DMS79 treated with DMSO at 0.1 percent for 48 hours (cell line): ENCODE measurements at places on chromosomes 2 and 18.

DNA sequence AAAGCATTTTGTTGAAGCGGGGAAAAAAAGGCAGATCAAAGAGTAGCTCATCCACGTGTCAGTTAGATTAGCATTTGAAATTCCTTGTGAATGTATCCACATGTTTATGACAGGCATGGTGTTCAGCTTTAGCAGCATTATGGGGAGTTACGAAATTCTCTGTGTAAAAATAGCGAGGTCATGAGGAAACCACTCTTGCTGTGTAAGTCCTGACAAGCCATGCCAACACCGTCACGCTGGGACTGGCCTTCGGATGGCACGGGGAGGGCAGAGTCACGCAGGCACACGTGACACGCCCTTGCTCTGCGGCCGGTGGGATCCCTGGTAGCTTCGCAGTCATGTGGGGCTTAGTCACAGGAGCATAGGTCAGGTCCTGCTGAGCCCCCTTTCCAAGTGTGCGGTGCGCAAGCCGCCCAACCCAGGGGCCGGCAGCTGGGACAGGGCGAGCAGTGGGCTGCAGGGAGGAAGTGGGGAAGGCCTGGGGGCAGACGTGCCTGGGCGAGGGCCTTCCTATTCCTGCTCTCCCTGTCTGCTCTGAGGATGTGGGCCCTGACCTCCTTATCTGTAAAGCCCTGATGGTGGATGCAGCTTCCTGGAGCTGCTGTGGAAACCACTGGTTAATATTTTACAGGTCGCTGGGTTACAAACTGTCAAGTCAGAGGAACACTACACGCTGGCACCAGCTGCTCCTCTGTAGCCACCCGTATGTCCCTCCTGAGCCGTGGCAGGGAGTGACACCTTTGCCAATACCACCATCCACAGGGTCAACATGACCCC lies 18.0 kb downstream of the MBP start:
- DNase-seq: no peak

DNA sequence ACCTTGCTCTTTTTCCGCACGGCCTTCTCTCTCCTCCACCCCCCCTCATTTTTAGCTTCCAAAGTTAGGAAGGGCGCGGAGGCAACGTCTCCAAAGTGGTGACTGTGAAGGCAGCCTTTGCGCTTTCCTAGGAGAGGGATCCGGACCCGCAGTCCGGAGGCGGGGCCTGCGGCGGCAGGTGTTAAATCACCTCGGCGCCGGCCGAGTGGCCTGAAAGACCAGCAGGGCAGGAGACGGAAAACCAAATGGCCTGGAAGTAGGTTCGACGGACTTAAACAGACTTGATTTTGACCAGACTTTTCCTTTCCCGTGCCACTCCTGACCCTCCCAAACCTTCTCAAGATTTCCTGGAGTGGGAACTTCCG lies 615 bp downstream of the GORASP2 start:
- peak; percentile 30 for DNase-seq

- DNase-seq: peak; percentile 9
Measured at GRCh38 chr2:232385660-232386489, 7.3 kb downstream of the ALPP start.

DNA sequence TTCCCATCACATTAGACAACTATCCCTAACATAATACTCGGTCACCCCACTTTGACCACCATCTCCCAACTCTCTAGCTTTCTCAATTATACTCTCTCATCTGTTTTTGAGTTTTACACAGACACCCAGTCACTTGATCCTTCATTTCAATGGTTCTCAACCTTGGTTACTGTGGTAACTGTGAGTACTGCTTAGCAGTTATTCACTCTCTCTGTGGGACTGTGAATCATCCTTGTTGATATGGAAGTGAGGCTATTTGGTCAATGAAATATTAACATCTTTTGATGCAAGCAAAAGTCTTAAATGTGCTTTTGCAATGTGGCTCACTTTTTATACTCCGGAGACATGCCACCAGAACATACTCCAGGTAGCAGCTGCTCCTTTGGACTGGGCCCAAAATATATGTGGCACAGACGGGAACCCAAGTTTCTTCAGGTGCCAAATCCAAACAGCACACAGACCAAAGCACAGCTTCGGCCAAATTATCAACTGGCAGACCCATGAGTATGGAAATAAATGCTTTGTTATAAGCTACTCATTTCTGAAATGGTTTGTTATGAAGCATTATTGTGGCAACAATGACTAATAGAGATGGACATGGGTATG lies 75.0 kb upstream of the SLC25A52 start:
- no peak for DNase-seq

DNA sequence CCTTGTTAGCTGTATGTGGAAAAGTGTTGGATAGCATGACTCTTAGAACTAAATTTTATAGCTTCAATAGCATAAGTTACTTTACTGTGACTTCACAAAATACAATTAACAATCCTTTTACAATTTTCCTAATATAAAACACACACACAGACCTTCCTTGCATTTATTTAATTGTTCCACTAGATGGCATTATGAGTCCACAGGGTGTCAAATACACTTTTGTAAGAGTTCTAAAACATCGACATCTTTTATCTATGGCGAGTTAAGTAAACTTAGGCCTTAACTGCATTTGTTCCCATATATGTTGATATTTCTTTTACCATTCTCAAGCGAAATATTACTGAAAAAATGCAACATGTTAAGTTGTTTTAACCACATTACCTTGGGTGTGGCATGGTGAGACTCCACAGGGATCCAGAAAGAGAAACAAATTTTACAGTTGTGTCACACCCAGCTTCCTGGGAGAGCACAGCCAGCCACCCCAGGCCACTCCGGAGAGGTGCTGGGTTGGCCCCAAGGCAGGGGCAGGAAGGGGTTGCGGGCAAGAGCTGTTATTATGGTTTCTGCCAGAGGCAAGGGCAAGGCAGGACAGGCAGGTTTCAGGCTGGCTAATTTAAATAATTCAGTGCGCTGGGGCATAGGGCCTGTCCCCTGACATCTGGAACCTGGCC lies 312.4 kb upstream of the MC4R start:
- DNase-seq: no peak

DNA sequence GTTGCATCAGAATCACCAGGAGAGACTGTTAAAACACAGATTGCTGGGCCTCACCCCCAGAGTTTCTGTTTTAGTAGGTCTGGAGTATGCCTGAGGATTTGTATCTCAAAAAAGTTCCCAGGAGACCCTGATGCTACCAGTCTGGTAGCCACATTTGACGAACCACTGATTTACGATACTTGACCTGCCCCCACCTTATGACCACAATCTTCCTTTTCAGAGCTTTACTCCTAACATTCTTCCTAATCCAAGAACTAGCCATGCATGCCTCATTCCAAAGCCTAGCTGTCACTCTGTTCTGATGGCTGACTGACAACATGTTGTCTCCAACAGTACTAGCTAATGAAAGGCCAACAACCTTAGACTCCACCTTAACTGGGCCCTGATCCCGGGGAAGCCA lies 191.4 kb downstream of the MBD2 start:
- DNase-seq: no peak

GRCh38 chr18:79169958-79170555 lies 100.9 kb downstream of the ATP9B start:
- no peak for DNase-seq

DNA sequence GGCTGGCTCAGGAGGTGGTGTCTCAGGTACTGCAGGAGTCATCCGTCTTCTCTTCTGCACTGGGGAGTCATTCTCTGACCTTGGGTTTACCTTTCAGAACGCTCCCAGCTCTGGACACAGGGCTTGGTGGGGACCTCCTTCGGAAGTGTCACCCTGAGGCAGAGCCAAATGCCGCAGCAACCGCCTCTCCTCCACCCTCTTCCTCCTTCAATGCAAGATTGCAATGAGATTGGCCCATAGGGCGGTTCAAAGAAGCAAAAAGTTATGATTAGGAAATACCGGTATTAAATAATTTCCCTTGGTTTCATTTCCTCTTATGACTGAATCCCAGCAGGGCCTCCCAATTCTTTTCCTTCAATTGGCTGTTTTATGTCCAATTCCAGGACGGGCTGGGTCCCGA lies 178.8 kb downstream of the ACKR3 start:
- no peak for DNase-seq

DNA sequence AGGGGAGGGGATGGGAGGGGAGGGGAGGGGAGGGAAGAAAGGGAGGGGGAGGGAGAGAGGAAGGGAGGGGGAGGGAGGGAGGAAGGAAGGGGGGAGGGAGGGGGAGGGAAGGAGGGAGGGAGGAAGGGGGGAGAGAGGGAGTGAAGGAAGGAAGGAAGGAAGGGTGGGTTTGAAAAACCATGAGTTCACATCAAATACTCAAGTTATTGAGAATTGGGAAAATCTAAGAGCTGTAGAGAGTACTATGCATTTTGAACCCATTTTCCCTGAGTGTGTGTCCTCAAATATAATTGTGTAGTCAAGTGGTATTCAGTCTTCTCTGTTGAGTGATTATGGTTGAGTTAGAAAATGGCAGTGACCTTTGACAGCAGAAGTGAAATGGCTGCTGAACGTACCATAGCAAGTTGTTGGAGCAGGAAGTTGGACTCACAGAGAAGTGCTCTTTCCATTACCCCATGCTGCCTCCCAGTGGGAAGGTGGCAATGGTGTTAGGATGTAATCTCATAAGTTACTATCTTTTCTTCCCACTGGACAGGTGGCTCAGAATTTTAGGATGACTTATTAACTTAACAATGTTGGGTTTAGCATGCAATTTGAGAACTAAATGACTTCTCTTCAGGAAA lies 214.6 kb downstream of the SETBP1 start:
- peak; percentile 22 for DNase-seq

- no peak for DNase-seq
Measured at GRCh38 chr2:117055499-117056375, 758.8 kb upstream of the DDX18 start.

GRCh38 chr2:210262036-210262435 lies 36.8 kb upstream of the ACADL start:
- DNase-seq: no peak

DNA sequence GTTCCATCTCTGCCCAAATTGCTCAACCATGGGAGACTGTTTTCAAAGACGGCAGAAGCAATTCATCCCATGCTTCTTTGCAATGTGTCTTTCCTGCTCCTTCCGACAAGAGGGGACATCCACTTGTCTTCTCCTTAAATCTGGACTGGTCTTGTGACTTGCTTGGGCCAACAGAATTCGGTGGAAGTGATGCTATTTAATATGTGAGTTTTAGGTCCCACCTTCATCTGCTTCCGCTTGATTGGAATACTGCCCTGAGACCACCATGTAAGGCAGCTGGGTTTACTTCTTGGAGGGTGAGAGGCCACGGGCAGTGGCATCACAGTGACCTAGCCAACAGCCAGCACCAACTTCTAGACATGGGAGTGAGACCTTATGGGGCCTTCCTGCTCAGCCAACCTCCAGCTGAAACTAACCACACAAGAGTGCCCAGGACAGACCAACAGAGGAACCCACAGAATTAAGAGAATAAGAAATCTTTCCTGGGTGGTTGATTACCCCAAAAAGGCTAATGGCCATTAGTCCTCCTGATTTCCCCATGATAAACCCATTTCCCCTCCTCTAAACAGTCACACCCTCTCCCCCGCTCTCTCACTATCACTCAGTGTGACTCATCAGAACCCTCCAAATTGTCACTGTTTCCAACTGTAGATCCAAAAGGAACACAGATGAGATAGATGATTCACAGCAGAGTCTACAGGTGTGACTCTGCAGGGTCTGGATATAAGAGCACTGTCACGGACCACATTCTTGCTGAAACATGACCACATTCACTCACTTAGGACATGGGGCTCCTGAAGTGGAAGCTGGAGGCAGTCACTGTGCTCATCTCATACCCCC lies 16.2 kb upstream of the RHOB start:
- DNase-seq: no peak
